ENCODE measurements at places on chromosomes 11 and 22. TPM values are rescaled to one million over a fixed set of nuclear protein-coding genes. Genes with fewer than 3 reads are reported as not detected.

The PRODH gene
- 3.4 TPM for polyA plus RNA-seq

The KREMEN1 gene
- polyA plus RNA-seq = 18.0 TPM

The CD248 gene
- polyA plus RNA-seq = 20.2 TPM

The AGBL2 gene
- 1.7 TPM for polyA plus RNA-seq

The ASCL2 gene
- polyA plus RNA-seq = not detected

The APOA5 gene
- not detected for polyA plus RNA-seq

The SMTN gene
- polyA plus RNA-seq = 54.0 TPM

The PAMR1 gene
- 0.15 TPM for polyA plus RNA-seq

The FIBIN gene
- polyA plus RNA-seq = 2.2 TPM

The ZNF280B gene
- polyA plus RNA-seq = 2.5 TPM

The POLR3H gene
- 30.9 TPM for polyA plus RNA-seq

The ESAM gene
- 4.9 TPM for polyA plus RNA-seq

The SLC22A8 gene
- 0.22 TPM for polyA plus RNA-seq

Data from cardiac muscle cell (in vitro differentiated cells and primary cell).